ENCODE measurements at places on chromosomes 3 and 15.

DNA sequence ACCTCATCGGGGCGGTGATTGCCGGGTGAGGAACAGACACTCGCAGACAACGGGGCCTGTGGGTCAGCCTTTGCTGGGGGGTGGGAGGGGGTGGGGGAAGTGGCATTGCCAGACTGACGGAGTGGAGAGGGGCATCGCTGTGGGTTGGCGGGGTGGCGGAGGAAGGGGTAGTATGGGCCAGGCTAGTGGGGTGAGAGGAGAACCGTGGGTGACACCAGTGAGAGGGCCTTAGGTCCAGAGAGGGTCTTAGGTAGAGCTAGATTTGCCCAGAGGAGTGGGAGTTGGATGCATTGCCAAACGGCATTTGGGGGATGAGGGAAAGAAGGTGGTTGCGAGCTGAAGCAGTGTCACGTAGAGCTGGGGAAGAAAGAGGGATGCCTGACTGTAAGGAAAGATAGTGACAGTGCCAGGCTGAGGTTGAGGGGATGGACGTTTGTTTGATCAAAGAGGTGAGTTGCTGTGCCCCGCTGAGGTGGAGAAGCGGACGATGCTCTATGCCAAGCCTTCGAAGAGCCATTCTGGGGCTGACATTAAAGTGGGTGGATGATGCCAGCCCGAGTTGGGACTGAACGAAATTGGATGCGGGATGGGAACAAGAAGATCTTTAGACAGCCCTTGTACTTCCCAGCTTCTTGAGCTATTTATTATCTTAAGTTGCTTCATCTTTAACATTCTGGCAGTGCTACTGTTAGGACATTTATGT, 572 bp downstream of the DNAJB11 start:
- DNase-seq, result no peak
- no peaks in the 10 kb centered on the region for H3K36me3 ChIP-seq
- peak overlapping the region; percentile 83 for H3K4me3 ChIP-seq
- peak overlapping the region; percentile 95 for H3K27ac ChIP-seq

DNA sequence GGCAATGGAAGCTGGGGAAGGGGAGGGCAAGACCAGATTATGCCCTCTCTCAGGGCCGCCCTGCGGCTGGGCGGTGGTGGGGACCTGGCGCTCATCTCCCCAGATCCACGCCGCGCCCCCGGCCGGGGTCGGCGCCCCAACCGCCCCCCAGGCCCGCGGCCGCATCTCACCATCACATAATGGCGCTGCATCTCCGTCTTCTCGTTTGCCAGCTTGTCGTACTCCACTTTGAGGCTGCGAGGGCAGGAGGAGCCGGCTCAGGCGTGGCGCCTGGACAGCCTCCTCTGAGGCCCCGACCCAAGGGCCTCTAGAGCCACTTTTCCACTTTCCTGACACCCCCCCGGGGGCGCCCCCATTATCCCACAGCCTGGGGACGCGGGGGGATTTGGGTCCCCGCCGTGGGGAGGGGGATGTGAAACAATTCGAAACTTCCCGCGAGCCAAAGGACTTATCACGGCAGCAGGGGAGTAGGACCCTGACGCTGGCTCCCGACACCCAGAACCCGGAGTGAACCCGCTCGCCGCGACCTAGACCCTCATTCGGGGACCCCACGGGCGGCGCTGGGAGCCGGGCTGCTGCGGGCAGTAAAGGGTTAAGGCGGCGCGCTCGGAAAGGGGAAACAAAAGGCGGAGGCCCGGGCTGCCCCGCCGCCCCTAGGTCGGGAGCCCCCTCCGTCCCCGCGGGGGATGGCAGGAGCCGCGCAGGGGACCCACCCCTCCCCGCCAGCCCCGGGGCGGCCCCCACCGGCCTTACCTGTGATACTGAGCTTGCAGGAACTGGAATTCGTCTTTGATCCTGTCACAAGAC, 2.1 kb downstream of the TLE3 start:
- no peaks in the 10 kb centered on the region for H3K36me3 ChIP-seq
- H3K27me3 ChIP-seq, result no peaks in the 10 kb centered on the region
- H3K4me1 ChIP-seq, result peaks cover 66% of the 10 kb centered on the region
- peak overlapping the region; percentile 74 for H3K4me3 ChIP-seq
- DNase-seq, result peak; percentile 44

- H3K27me3 ChIP-seq, result no peaks in the 10 kb centered on the region
- peaks cover 68% of the 10 kb centered on the region for H3K36me3 ChIP-seq
- H3K27ac ChIP-seq, result no peak overlapping the region
- no peak for DNase-seq
- H3K4me3 ChIP-seq, result no peak overlapping the region
These were observed 33.7 kb downstream of the SLC24A1 start for GRCh38 chr15:65655457-65655856.

DNA sequence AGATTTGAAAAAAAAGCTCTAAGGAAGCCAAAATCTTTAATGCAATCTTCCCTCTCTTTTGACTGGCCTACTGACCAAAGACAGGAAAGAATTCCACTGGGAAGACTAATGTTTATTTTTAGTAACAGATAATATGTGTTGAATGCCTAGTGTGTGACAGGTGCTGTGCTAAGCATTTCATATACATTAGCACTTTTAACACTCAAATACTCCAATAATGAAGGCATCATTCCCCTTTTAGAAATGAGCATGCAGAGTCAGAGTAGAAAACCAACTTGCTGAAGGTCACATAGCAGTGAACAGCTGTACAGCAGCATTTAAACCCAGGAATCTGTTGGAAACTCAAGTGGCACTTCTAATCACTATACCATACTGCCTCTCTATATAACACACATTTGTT, 170.6 kb downstream of the MINAR1 start:
- H3K27ac ChIP-seq, result no peak overlapping the region
- H3K4me1 ChIP-seq, result no peaks in the 10 kb centered on the region
- H3K27me3 ChIP-seq, result no peaks in the 10 kb centered on the region
- DNase-seq, result no peak
- H3K4me3 ChIP-seq, result no peak overlapping the region

DNA sequence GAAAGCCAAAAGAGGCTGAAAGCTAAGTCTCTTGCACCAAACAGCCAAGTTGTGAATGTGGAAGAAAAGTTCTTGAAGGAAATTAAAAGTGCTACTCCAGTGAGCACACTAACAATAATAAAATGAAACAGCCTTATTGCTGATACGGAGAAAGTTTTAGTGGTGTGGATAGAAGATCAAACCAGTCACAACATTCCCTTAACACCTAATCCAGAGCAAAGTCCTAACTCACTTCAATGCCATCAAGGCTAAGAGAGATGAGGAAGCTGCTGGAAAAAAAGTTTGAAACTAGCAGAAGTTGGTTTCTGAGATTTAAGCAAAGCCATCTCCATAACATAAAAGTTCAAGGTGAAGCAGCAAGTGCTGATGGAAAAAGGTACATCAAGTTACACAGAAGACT, 288.8 kb upstream of the RARB start:
- no peaks in the 10 kb centered on the region for H3K4me1 ChIP-seq
- H3K36me3 ChIP-seq, result no peaks in the 10 kb centered on the region
- H3K27ac ChIP-seq, result no peak overlapping the region
- DNase-seq, result no peak
- H3K27me3 ChIP-seq, result no peaks in the 10 kb centered on the region
- no peak overlapping the region for H3K4me3 ChIP-seq

DNA sequence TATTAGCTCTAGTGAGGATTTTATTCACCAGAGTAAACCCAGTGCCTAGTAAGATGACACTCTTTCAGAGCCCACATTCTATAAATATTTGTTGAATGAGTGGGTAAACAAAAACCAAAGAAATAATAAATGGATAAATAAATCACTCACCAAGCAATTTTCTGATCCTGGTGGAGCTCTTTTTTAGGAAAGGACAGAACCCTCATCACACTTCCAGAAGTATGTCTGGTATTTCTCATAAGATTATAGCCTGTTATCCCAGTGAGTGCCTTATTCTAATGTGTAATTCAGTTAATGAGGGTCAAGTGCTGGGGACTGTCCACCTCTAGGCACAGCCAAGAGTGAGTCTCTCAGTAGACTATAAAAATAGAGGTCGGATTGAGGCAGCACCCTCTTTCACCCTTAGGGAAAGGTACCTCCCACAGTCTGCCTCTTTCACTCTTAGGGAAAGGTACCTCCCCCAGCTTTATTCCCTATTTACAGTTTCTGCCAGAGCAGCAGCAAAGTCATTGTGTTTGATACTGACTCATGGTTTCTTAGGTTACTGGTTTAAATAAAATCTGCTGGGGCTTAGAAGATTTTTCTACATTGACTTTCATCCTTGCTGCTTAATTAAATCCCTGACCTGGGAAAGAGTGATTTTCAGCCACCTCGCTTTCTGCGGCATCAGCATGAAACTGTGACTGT, 145.0 kb downstream of the STAC start:
- no peak for DNase-seq
- no peaks in the 10 kb centered on the region for H3K36me3 ChIP-seq
- no peaks in the 10 kb centered on the region for H3K4me1 ChIP-seq
- no peaks in the 10 kb centered on the region for H3K27me3 ChIP-seq

GRCh38 chr3:64109438-64109837, 86.1 kb upstream of the PSMD6 start:
- no peaks in the 10 kb centered on the region for H3K36me3 ChIP-seq
- H3K27me3 ChIP-seq, result no peaks in the 10 kb centered on the region
- peak; percentile 24 for DNase-seq
- H3K4me3 ChIP-seq, result no peak overlapping the region
- no peaks in the 10 kb centered on the region for H3K4me1 ChIP-seq

GRCh38 chr3:167110901-167111300, 269.2 kb downstream of the ZBBX start:
- no peaks in the 10 kb centered on the region for H3K4me1 ChIP-seq
- no peaks in the 10 kb centered on the region for H3K27me3 ChIP-seq
- no peak overlapping the region for H3K27ac ChIP-seq
- DNase-seq, result no peak

GRCh38 chr3:109563149-109563548, 225.8 kb upstream of the DPPA4 start:
- H3K36me3 ChIP-seq, result no peaks in the 10 kb centered on the region
- no peaks in the 10 kb centered on the region for H3K27me3 ChIP-seq
- DNase-seq, result no peak
- H3K4me1 ChIP-seq, result no peaks in the 10 kb centered on the region
- H3K4me3 ChIP-seq, result no peak overlapping the region

GRCh38 chr15:90287101-90287500, 21.6 kb downstream of the NGRN start:
- no peak overlapping the region for H3K4me3 ChIP-seq
- DNase-seq, result no peak
- H3K4me1 ChIP-seq, result no peaks in the 10 kb centered on the region
- no peak overlapping the region for H3K27ac ChIP-seq

GRCh38 chr15:38702178-38702912, 137.7 kb upstream of the RASGRP1 start:
- no peak overlapping the region for H3K4me3 ChIP-seq
- H3K27ac ChIP-seq, result no peak overlapping the region
- no peak for DNase-seq
- H3K4me1 ChIP-seq, result no peaks in the 10 kb centered on the region

DNA sequence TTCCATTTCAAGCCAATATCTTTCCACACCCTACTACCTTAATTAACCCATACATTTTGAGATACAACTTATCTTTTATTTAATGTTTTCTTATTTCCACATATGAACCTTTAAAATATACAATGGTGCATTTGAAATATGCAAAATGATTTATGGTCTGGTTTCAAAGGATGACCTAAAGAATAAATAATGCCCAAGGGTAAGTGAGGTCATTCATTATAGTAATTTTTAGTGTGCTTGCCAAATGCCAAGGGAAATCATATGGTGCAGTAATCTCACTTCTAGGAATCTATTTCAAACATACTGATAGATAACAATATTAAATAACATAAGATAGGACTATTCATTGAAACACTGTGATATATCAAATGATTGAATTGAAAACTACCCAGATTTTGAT, 1055.4 kb downstream of the AGBL1 start:
- no peak overlapping the region for H3K4me3 ChIP-seq
- no peak for DNase-seq
- no peaks in the 10 kb centered on the region for H3K4me1 ChIP-seq
- H3K36me3 ChIP-seq, result no peaks in the 10 kb centered on the region
- H3K27ac ChIP-seq, result no peak overlapping the region

GRCh38 chr3:60403866-60404265, 847.4 kb downstream of the FHIT start:
- no peaks in the 10 kb centered on the region for H3K4me1 ChIP-seq
- no peaks in the 10 kb centered on the region for H3K27me3 ChIP-seq
- DNase-seq, result no peak
- H3K36me3 ChIP-seq, result no peaks in the 10 kb centered on the region

- no peak for DNase-seq
- no peak overlapping the region for H3K4me3 ChIP-seq
- no peaks in the 10 kb centered on the region for H3K36me3 ChIP-seq
- no peak overlapping the region for H3K27ac ChIP-seq
These were observed 374.2 kb upstream of the BCHE start for GRCh38 chr3:166211451-166211850.

DNA sequence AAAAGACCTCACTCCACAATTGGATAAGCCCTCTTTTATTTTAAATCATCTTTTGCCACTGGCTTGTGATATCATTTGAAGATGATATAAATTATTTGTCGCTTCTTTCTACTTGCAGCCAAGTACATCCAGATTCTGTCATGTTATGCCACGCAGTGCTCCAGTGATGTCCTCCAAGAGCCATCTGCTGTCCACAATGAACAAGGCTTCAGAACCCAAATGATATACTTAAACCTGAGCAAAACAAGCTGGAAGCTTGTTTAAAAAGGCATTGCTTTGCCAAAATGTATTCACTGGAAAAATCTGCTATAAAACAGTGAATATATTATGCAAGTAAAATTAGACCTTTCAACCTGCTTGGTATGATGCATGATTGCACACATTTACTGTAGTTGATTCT, 58.8 kb upstream of the ARL6 start:
- no peak overlapping the region for H3K4me3 ChIP-seq
- no peak for DNase-seq
- no peaks in the 10 kb centered on the region for H3K27me3 ChIP-seq
- no peak overlapping the region for H3K27ac ChIP-seq

- peak overlapping the region; percentile 37 for H3K27ac ChIP-seq
- H3K36me3 ChIP-seq, result no peaks in the 10 kb centered on the region
- no peaks in the 10 kb centered on the region for H3K27me3 ChIP-seq
- H3K4me1 ChIP-seq, result peaks cover 95% of the 10 kb centered on the region
- no peak overlapping the region for H3K4me3 ChIP-seq
These were observed 74.9 kb downstream of the IGF1R start for GRCh38 chr15:98723195-98723594.

GRCh38 chr3:176953106-176954060, 243.9 kb downstream of the TBL1XR1 start:
- peak; percentile 79 for DNase-seq
- H3K27ac ChIP-seq, result no peak overlapping the region
- no peaks in the 10 kb centered on the region for H3K4me1 ChIP-seq
- no peaks in the 10 kb centered on the region for H3K36me3 ChIP-seq

Data from heart left ventricle (tissue), 16 donors.